NCI-H524 (cell line): ENCODE measurements at places on chromosomes 2 and 18.

DNA sequence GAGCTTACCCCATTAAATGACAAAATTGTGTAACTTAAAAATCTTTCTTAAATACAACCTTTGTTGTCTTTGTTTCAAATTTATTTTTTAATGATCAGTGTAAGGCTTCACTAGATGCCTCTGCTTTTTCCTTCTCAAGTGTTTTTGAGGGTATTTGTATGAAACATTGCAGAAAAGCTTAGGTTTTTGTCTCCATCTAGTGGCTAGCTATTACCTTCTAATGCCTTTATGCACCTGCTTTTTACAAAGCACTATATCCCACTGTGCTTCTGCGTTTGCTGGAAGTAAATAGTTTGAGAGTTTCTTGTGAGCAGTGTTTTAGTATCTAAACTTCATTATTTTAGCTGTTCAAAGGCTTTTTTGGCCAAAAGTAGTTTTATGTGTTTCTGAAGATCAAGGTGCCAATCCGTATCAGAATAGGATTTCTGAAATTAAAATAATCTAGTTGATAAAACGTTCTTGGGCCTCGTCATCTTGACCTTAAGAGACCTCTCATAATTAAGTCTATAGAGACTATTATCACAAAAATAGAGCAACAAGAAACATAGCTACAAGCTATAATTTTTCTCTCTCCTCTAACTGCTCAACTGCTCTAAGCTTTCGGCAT, 47.0 kb downstream of the IWS1 start:
- DNase-seq = peak; percentile 25

DNA sequence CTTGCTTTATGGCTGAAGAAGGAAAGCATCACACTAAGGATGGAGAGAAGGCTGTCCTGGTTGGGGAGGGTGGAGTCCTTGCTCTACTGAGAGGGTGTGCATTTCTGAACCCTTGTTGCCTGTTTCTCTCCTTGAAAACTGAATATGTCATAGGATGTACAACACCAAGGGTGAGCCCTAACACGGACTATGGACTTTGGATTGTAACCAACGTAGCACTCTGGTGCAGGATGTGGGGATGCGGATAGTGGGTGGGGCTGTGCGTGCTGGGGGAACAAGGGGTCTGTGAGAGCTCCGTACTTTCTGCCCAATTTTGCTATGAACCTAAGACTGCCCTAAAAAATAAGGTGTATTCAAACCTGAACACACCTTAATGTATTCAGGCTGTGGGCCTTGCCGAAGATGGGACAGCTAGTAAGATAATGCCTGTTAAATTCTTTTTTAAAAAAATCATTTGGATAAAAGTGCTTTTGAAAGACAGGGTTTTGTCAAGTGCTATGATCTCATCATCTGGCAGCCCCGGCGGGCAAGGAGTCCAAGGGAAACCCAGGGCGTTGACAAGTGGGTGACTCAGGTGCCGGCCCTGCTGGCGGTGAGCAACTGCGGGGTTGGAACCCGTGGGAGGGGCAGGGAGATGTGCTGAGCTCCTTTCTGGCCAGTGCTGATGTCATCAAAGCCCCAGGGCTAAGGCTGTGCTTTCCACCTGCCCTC, 54.0 kb downstream of the GATA6 start:
- DNase-seq = no peak

- no peak for DNase-seq
Measured at GRCh38 chr2:189118386-189118785, 61.2 kb downstream of the COL5A2 start.

- DNase-seq = no peak
Measured at GRCh38 chr2:86790676-86791572, at the start of gene CD8A. Gene CD8A, minus strand, starts transcription at chr2:86790913. Its CDS starts 88 bp downstream, at chr2:86790825.

DNA sequence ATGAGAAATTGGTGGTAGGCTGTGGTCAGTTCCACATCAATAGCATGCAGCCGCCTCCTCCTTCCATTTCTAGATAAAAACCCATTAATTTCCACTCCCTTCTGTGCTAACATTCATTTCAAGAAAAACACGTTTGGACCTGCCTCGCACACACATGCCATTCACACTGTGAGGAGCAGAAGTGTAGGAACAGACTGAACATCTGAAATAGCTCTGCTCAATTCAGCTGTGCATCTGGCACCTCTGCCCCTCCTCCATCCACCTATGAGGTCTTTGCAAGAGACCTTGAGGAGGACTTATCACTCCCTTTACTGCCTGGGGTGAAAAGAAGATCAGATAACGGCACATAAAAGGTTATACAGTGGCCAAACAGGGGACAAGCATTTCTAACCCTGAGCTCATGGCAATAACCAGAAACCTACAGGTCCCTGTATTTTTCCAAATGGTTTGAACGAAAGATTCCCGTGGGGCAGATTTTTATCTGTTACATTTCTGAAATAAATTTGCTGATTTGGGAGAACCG, 30.8 kb upstream of the LRP2 start:
- peak; percentile 62 for DNase-seq

- no peak for DNase-seq
Measured at GRCh38 chr2:237222178-237222577, 136.5 kb downstream of the COPS8 start.

DNA sequence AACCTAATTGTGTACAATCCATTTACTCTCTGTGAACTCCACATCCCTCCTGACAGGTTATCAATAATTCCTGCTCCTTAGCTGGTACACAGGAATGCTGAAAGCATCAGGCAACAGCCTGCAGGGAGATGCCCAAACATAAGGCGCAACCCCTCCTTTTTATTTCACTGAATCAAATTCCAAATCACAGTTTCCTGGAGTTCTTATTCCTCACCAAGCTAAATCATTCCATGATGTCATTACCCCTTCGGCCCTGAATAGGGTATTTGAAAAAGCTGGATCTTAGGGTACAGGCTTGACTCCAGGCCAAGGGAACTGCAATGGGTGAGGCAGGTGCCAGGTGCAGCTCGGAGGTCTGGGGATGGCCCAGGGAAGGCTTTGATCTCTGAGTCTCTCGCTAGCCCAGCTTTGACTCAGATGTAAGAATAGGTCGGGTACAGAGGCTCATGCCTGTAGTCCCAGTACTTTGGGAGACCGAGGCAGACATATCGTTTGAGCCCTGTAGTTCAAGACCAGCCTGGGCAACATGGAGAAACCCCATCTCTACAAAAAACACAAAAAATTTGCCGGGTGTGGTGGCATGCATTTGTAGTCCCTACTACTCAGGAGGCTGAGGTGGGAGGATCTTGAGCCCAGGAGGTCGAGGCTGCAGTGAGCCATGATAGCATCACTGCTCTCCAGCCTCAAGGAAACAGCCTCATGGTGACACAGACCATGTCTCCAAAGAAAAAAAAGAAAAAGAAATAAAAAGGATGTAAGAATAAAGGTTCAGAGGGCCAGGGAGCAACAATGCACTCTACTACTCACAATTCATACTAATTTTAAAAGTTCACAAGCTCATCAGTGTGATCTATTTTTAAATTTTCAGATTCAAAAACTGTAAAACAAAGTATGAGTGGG, 6.8 kb downstream of the FHL2 start:
- no peak for DNase-seq

- no peak for DNase-seq
Measured at GRCh38 chr2:170723446-170723958, 8.4 kb downstream of the SP5 start.

GRCh38 chr2:144349674-144350073, 170.2 kb downstream of the ZEB2 start:
- DNase-seq = no peak

DNA sequence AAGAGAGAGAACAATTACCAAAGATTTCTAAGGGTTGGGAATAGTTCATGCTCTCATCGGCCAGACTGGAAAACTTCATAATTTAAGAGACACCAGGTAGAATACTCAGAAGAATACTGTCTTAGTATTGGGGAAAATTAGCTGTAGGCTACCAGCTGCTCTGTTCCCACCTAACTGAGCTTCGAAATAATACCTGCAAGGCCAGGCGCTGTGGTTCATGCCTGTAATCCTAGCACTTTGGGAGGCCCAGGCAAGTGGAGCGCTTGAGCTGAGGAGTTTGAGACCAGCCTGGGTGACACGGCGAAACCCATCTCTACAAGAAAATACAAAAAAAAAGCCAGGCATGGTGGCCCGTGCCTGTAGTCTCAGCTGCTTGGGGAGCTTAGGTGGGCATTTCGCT, 35.8 kb downstream of the MAP4K3 start:
- DNase-seq = no peak

DNA sequence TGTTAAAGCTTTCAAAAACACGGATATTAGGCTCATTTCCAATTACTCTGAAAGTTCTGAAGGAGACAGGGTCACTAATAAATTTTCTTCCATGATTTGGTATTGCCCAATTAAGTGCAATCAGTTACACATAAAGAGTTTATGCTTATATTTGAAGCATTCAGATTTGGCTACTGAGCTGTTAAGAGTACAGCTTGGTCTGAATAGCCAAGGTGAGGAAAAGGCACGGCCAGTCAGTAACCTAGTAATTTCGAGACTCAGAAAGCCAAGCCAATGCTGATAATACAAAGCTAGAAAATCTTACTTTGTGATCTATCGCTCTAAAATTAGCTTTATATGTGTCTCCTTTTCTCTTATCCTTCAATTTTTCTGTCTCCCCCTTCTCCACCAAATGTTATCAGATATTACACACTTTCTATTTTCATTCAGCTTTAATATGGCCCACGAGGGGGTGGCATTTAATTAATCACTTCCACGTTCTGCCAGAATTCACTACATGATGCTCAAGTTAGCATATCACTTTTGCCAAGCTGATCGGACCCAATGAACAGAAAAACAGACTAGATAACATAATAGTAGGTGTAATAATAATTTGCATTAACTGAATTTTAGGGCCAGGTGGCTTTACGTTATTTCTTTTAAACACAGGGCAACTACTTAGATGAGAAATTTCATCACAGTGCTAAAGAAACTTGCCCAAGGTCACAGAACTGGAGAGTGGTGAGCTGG, 138.4 kb downstream of the TCF4 start:
- no peak for DNase-seq

- DNase-seq = no peak
Measured at GRCh38 chr2:156309167-156309566, 23.4 kb downstream of the NR4A2 start.

GRCh38 chr2:146267093-146267492, 1577.7 kb upstream of the ACVR2A start:
- no peak for DNase-seq

DNA sequence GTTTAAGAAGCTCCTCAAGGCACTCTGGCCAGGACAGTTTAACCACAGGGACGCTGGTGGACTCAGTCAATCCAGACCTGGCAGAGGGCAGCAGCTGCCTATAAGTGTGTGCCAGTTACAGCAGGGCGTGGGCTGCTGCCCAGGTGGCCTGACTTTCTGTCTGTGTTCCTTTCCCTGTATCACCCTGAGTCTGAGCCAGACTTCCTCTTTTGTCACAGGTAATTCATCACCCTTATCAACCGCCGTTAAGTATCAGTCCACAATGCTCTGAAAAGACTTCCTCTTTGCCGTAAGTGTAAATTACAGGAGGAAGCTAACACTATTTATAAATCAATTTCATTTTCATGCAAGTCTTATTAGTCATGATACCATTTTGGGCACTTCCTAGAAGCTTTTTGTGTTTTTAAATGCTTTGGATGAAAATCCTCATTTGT, 7.0 kb downstream of the LPIN1 start:
- DNase-seq = no peak

GRCh38 chr18:70931942-70932814, 643.3 kb downstream of the SOCS6 start:
- DNase-seq = no peak

DNA sequence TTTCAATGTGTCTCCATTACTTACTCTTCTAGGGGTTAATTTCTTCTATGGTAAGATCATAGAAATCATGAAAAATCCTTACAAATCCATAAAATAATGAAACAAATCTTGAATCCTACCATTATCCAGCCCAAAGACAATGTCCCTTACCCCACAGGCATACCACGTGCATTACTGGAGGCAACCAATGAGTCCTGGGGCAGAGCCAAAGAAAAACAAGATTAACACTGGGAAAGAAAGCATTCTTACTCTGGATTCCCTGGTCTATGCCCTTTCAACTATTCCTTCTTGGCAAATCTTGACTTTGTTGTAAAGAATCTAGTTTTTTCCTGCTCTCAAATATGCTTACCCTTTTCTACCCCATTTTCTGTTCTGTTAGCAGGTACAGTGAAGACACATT, 3.1 kb upstream of the GALNT1 start:
- no peak for DNase-seq

DNA sequence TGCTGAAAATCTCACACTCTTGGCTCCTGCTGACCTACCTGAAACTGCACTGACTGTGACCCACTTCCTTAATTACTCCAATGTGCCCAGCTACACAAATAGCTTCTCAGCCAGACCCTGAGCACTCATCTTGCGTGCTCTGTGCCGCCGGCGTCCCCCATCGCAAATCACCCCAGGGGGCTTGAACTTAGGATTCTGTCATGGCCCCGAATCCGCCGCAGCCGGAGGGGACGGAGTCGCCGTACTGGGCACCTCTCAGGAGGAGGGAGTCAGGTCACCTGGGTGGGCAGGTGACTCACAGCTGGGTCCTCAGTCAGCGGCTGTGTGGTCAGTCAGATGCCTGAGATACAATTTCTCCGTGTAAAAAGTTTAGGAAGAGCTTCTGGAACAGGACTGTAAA, 804.9 kb upstream of the SALL3 start:
- no peak for DNase-seq

DNA sequence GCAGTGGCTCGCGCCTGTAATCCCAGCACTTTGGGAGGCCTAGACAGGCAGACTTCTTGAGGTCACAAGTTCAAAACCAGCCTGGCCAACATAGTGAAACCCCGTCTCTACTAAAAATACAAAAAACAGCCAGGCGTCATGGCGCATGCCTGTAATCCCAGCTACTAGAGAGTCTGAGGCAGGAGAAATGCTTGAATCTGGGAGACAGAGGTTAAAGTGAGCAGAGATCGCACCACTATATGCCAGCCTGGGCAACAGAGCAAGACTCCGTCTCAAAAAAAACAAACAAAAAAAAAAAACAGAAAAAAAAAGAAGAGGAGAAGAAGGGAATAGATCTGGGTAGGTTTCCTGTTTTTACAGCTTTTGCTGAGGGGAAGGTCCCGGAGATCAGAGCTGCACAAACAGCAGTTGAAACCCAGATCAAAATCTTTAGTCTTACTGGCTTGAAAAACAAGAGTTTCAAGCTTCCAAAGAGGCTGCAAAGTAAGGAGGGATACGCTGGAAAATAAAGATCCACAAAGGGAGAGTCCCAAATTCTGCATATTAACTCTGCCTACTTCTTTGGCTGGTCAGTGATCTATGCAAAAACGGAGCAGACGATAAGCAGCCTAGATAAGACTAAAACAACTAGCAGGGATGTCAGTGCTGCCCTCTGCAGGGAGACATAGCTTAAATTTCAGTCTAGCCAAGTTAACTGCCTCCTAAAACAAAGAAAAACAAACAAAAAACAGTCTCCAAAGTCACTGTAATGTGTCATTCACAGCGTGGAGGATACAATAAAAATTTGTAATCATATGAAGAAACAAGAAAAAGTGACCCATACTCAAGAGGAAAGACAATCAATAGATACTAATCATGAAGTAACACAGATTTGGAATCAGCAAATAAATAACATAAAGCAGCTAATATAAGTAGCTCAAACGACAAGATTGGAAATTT, 74.1 kb downstream of the TLK1 start:
- DNase-seq = no peak

- DNase-seq = no peak
Measured at GRCh38 chr2:207616185-207616584, 9.0 kb downstream of the METTL21A start.

- no peak for DNase-seq
Measured at GRCh38 chr2:47208852-47209606, 53.9 kb upstream of the STPG4 start.
